BJ (cell line): ENCODE measurements at places on chromosomes 5 and 9.

- DNase-seq: no peak
Measured at GRCh38 chr9:96199006-96199405, 103.0 kb downstream of the HSD17B3 start.

DNA sequence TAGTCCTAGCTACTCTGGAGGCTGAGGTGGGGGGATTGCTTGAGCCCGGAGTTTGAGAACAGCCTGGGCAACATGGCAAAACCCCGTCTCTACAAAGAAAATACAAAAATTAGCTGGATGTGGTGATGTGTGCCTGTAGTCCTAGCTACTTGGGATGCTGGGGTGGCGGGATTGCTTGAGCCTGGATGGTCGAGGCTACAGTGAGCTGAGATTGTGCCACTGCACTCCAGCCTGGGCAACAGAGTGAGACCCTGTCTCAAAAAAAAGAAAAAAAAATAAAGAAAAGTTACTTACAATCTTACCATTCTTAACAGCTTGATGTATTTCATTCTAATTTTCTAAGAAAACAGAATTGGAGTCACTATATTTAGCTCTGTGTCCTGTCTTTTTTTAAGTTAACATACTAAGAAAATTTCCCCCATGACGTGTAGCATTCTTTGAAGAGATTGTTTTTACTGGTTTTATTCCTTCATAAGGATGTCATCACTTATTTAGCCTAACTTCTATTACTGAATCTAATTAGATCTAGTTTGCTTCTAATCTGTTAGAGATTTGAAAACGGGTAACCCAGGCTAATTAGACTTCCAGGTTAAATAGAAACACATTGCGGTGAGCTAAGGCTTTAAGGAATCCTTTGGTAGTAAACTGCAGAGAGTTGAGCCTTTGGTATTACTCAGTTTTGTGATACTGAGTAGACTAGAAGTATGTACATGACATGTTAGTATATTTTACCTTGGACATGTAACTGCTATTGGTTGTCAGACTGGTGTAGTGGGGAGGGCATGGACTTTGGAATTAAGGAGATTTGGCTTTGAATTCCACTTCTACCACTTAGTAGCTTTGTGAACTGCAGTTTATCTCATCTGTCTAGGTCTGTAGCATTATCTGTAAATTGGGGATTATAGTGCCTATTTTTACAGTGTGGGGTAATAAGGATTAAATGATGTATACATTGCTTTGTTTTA lies 24.0 kb downstream of the HSPA4 start:
- DNase-seq: peak; percentile 71

DNA sequence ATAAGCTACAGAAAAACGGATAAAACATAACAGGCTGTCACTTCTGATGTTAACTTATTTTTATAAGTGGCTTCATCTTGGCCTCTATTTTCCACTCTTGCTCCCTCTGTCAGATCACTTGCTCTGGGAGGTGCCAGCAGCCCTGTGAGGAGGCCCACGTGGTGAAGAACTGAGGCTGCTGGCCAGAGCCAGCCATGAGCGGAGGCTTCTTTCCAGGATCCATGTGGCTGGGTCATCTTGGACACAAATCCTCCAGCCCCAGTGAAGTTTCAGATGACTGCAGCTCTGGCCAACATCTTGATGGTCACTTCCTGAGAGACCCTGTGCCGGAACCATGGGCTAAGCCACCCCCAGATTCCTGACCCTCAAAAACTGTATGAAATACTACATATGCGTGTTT lies 7.5 kb upstream of the CMBL start:
- no peak for DNase-seq

- no peak for DNase-seq
Measured at GRCh38 chr9:130193531-130194377, 21.6 kb downstream of the NCS1 start.

DNA sequence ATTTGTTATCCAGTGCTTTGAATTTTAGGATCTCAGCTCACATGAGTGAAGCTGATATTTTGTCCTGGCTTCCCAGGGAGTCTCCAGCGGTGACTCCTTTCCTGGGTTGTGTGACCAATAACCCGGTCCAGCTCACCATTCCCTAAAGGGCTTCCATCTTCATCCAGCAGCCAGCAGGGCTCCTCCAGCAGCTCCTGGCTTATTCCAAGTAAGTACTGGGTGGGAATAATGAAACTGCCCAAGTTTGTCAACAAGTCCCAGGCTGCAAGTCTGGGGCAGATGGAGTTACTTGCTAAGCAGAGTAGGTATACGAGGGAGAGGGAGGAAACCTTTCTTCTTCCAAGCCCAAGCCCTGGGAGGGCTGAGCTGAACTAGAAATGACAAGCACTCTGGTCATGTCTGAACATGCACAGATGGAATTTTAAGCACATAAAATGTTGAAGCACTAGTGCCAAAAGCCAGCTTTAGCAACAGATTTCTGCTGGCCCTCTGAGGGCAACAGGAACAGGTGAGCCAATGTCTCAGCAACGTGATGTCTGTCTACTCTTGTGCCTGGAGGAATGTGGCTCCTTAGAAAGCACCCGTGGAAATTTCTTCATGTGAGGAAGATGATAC lies 153.7 kb upstream of the DAPK1 start:
- DNase-seq: no peak

- DNase-seq: peak; percentile 81
Measured at GRCh38 chr5:87410931-87411330, 1.8 kb downstream of the CCNH start.

DNA sequence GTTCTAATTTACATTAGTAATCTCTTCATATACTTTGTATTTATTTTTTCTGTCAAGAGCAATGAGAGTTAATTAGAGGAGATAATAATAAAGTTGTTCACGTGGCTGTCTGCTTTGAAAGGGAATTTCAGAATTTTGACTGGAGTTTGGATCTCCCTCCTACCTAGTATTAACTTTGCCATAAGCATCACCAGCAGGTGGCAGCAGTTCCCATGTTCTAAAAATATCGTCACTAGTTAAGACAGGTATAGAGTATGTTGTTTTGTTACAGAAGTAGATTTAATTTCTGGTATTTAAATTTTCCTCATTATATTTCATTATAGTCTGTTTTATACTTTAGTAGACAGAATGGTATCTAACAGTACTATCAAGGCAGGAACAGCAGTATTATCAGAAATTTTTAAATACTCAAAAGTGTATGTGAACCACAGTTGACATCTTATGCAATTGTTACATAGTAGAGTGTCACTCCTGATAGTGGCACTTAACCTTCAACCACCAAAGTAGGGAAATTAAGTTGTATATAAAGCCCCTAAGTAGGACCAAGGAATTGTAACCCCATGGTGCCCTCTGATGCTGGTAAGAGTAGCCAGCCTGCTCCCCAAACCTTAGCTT lies 20.4 kb downstream of the GNPDA1 start:
- no peak for DNase-seq

DNA sequence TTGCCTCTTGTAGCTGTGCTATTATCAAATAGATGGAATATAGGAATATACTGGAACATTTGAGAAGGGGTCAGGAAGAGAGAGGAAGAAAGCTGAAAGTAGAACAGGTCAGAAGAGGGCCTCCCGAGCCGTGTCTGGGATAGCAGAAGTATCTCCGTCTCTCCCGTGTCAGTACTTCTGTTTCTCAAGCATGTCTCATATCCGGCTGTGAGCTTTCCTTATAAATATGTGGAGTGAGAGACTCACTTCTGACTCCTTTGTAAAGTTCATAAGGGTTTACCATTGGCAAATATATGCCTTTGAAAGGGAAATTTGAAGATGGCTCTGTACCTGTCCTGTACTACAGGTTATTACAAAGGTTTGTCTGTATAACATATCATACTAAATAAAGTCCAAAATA lies 50.3 kb downstream of the MOCS2 start:
- no peak for DNase-seq

DNA sequence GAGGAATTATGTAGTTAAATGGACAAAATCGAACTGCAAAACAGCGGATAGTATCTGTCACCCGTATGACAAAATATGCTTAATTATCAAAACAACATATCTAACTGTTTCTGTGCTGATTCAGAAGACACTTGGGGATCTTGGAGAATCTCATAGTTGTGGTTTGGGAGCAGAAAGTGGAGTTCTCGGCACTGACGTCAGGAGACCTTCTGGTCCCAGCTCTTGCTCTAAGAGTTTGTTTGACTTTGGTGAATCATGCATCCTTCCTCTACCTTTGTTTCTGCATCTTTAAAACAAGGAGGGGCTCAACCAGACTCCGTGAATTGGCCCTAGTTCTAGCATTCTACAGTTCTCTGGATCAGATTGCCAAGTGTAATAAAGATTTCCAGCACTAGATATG lies 37.0 kb upstream of the TAF1L start:
- peak; percentile 15 for DNase-seq

DNA sequence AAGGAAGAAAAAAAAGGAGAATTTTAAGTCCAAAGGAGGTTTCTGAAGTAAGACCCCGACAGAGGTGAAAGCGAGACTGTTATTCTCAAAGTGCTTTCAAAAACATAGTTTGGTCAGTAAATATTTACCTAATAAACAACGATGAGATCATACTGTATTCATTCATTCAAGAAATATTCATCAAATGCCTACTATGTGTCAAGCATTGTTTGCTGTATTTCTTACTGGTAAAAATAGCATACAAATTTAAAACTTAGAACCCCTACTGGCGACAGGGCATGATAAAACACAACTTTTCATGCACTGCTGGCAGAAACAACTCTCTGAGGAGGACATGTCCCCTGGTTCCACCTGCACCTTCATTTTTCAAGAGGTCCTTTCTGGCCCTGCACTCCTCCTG lies 190.7 kb downstream of the CDK5RAP2 start:
- DNase-seq: no peak

DNA sequence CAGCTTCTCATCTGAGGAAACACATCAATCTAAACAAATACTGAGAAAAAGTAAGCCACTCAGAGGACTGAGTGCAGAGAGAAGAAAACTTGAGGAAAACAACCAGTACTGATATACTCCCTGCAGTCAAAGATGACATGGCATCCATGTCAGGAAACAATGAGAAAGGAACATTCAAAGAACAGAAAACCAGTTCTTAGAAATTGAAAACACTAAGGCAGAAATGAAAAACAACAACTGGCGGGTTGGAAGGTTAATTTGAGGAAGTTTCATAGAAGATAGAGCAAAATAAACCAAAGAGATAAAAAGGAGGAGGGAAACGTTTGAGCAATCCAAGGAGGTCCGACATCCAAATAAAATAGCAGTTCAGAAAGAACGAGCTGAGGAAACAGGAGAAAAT lies 475.2 kb downstream of the HINT1 start:
- DNase-seq: no peak

DNA sequence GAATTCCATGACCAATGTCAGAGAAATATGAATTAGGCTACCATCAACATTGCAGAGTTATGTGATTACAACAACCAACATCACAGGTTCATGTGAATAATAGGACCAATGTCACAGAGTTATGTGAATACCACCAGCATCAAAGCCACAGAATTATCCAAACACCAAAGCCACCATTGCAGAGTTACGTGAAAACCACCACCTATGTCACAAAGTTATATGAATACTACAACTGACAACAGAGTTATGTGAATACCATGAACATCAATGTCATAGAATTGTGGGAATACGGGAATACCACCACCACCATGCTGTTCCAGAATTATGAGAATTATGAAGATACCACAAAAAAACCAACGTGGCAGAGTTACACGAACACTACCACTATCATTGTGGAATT lies 64.8 kb downstream of the SHC3 start:
- DNase-seq: no peak

GRCh38 chr5:53291528-53291927 lies 182.0 kb upstream of the MOCS2 start:
- no peak for DNase-seq

GRCh38 chr5:2841208-2841607 lies 89.7 kb upstream of the IRX2 start:
- DNase-seq: no peak

DNA sequence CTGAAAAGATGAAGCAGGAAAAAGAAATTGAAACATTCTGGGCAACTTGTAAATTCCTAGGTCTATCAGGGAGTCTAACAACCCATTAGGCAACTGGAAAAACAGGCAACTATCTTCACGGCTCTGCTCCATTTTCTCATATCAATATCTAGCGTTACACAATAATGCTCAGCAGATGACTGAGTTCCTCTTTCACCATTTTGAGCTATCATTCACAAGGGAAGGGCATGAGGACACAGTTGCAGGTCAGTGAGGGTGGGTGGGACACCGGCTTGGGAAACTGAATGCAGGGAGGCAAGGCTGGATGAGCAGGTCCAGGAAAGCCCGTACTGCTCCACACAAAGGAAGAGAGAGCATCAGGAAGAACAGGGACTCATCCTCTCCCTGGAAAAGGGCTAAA lies 67.0 kb downstream of the FRMD3 start:
- DNase-seq: no peak

GRCh38 chr9:135997090-135998015 lies 36.2 kb upstream of the UBAC1 start:
- DNase-seq: no peak

- DNase-seq: peak; percentile 100
Measured at GRCh38 chr5:136058039-136058971, 29.5 kb downstream of the TGFBI start.

DNA sequence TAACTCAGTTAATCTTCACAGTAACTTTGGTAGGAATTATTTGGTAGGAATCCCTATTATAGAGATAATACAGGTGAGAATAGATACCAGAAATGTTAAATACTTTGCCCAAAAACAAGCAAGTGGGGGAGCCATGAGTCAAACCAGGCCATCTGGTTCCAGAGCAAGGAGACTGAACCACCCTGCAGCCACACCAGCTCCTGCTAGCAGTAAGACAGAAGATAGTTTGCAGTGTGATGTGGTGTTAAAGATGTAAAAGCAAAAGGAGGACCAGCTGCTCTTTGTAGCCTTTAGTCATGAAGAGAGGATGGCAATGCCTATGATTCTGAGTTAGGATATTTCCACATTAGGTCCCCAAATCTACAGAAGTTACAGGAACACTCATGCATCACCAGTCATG lies 101.4 kb downstream of the PRKACG start:
- no peak for DNase-seq

DNA sequence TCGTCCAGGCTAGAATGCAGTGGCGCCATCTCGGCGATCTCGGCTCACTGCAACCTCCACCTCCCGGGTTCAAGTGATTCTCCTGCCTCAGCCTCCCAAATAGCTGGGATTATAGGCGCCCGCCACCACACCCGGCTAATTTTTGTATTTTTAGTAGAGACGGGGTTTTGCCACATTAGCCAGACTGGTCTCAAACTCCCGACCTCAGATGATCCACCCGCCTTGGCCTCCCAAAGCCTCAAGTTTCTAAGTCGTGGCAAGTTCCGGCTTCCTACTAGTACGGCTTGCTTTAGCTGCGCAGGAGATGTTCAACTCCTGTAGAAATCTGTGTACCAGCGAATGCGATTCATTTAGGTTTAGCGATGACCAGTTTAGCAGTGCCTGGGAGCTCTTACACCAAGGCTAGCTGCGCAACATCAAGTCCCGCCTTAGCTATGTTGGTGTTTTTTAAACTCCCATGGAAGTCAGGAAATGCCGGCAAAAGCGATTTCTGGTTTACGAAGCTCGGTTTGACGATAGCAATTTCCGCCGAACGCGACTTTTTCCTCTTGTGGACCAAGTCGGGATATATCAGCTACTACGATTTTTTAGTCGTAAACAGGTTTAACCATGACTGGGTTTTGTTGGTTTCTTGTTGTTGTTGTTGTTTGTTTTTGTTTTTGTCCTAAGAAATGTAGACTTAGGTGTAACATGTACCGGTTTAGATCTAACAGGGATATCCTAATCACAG lies 46.4 kb downstream of the ANXA2R start:
- DNase-seq: no peak

GRCh38 chr9:110178281-110178680 lies 29.7 kb downstream of the C9orf152 start:
- no peak for DNase-seq

- DNase-seq: no peak
Measured at GRCh38 chr5:169027501-169028061, 273.4 kb downstream of the SLIT3 start.

GRCh38 chr5:75491621-75492020 lies 19.8 kb downstream of the CERT1 start:
- DNase-seq: no peak
